ENCODE measurements at places on chromosomes 4 and X. TPM values are rescaled to one million over a fixed set of nuclear protein-coding genes. Genes with fewer than 3 reads are reported as not detected.

The FHIP1A gene
- total RNA-seq = 11.6 TPM

GRCh38 chr4:13950491-13950890 lies 323.0 kb upstream of the BOD1L1 start:
- no peaks in the 10 kb centered on the region for H3K36me3 ChIP-seq
- no peak for DNase-seq
- no peak overlapping the region for H3K4me3 ChIP-seq
- H3K4me1 ChIP-seq = no peaks in the 10 kb centered on the region

DNA sequence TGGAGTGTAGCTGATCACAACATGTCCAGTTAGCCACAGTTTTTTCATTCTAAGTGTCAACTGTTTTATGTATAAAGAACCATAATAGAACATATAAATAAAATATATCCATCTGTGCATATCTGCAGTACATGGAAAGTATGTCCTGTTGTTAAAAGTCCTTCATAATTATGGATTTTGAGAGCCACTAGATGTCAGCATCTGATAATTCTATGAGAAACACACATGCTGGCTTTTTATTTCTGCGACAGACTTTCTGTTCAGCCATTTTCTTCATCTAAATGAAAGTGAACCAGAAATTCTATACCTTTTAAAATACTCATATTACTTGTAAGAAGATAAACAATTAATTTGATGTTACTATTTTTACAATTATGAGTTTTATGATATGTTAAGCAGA lies 251.5 kb downstream of the GPM6A start:
- DNase-seq = no peak
- no peaks in the 10 kb centered on the region for H3K27me3 ChIP-seq
- no peaks in the 10 kb centered on the region for H3K36me3 ChIP-seq

DNA sequence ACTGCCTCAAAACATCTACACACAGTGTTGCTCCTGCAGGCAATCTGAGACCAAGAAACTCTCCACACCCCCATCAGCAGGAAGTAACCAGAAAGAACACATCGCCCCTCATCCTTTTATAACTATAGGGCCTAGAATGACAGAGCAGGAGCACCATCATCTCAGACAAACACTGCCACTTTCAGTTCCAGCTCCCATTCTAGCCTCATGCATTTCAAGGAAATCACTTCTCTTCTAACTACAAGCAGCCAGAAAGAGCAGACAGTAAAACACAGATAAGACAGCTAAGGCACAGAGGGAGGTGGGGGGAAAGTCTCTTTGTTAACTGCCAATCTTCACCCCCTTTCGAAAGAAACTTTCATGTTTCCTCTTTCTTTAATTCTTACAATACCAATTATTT lies 102.6 kb upstream of the TENT5D start:
- no peak for DNase-seq
- no peak overlapping the region for H3K27ac ChIP-seq
- H3K4me1 ChIP-seq = no peaks in the 10 kb centered on the region
- no peaks in the 10 kb centered on the region for H3K36me3 ChIP-seq
- H3K4me3 ChIP-seq = no peak overlapping the region

The PDE5A gene
- 14.7 TPM for total RNA-seq

Data from right atrium auricular region (tissue), 2 donors.